Fibroblast of skin of abdomen (primary cell): ENCODE measurements at places on chromosomes 12 and 14.
A peak's percentile ranks its signal among the peaks of the same experiment; 100 is the strongest.

GRCh38 chr12:104314242-104314614, 10.7 kb downstream of the EID3 start:
- DNase-seq, result no peak

DNA sequence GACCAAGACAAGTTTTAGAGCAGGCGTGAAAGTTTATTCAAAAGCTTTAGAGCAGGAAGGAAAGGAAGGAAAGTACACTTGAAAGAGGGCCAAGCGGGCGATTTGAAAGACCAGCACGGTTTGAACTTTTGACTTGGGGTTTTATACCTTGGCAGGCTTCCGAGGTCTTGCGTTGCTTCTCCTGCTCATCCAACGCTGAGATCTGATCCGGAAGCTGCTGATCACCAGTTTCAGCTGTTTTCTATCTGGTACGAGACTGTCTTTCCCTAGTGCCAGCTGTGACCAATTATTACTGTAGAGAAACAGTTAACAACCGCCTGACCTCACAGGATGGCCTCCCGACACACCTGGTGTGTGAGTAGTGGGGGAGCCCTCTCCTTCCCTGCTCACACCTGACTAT, 20.6 kb upstream of the SNRPF start:
- peak; percentile 71 for DNase-seq

DNA sequence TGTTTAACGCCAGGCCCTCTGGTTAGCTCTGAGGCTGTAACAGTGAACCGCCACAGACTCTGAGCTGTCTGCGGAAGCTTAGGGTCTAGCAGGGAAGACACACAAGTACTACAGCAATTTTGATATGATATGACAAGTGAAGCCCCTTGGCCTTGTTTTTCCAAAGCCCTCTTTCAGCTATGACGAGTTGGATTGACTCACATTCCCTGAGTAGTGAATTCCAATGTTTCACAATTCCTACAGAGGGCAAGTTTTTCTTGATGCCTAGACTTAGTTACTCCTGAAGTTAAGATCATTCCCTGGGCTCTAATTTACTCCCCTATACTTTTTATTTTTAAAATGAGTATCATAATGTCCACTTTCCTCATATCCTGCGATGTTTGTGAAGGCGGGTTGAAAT, 53.3 kb upstream of the CISTR start:
- no peak for DNase-seq

- no peak for DNase-seq
These were observed 8.8 kb downstream of the AICDA start for GRCh38 chr12:8603856-8604255.

GRCh38 chr12:87227162-87227561, 802.0 kb downstream of the C12orf50 start:
- peak; percentile 77 for DNase-seq

GRCh38 chr14:57533214-57533613, 39.6 kb upstream of the CCDC198 start:
- peak; percentile 9 for DNase-seq

GRCh38 chr12:15863984-15864383, 18.2 kb upstream of the STRAP start:
- DNase-seq, result no peak

- DNase-seq, result no peak
These were observed 98.4 kb downstream of the APAF1 start for GRCh38 chr12:98743362-98743953.

DNA sequence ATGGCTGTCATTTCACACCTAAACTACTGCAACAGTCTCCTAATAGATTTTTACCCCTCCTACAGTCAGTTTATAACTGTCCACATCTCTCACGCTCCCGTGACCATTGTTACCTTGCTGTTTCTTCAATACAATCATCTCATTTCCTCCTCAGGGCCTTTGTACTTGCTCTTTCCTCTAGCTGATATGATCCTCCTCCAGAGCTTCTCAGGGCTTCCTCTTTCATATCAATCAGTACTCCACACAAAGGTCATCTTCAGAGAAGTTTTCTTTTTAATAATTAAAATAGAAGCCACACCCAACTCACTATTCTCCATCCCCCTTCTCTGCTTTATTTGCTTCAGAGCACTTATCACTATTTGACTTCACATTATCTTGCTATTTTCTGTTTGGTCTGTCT, 508.2 kb downstream of the NELL2 start:
- DNase-seq, result no peak
